ENCODE measurements at places on chromosomes 5 and 9.
A peak's percentile ranks its signal among the peaks of the same experiment; 100 is the strongest.

GRCh38 chr5:131261483-131261882, 2.4 kb upstream of the CDC42SE2 start:
- ATAC-seq = no peak

GRCh38 chr9:116000748-116001329, 152.8 kb upstream of the PAPPA start:
- no peak for ATAC-seq

DNA sequence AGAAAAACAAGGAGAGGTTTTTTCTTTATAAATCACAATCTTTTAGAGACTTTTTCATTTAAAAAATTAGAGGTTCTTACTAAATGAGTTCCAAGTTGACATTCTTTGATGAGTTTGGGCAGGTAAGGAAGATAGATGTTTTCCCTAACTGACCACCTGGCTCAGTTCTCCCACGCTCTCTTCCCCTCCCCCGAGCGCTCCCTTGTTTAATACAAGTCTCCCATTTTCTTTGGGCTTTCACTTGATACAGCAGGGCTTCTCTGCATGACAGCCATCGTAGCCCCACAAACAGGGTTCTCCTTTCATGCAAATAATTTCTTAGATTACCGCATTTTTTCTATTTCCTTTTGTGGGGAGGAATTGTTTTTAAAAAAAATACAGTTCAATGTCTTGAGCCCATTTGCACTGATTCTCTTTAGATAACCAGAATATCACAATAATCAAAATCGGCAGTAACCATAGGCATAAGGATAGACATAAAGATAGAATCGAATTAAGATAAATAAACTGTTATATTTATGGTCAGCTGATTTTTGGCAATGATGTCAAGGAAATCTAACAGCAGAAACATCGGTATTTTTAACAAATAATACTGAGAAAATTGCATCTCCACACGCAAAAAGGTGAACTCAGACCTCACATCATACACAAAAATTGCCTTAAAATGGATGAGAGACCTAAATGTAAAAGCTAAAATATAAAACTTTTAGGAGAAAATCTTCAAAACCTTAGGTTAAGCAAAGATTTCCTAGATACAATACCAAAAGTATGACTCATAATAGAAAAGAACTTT, 325.4 kb downstream of the PIK3R1 start:
- ATAC-seq = no peak

DNA sequence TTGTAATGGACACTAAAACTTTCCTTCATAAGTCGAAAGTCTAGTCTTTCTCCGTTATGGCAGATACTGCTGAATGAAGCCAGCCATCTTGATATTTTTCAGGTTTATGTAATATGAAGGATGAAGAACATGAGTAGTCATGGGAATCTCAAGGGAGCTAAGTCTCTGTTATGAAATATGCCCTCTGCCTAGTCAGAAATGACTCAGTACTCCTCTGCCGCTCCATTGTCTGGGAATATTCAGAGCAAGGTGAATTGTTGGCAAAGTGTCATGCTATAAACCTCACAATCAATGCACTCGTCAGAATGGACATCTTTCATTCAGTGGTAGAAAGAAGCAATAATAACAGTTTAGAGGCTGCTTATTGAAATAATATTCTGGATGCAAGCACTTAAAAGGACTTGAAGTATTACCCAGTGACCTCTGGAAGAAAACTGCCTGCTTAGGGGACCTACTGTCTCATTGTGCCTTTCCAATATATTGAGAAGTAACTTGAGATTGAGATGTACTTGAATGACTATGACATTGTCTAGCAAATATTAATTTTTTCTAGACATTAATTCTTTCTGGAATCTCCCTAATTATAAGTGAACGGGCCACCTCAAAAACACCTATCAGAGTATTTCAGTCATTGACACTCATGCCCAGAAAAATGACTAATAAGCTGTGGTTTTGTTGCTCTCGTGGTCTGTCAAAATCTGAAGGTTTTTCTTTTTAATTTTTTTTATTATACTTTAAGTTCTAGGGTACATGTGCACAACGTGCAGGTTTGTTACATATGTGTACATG, 1011.5 kb upstream of the ACO1 start:
- ATAC-seq = peak; percentile 58

GRCh38 chr9:127779136-127779981, 893 bp upstream of the SH2D3C start:
- peak; percentile 84 for ATAC-seq

DNA sequence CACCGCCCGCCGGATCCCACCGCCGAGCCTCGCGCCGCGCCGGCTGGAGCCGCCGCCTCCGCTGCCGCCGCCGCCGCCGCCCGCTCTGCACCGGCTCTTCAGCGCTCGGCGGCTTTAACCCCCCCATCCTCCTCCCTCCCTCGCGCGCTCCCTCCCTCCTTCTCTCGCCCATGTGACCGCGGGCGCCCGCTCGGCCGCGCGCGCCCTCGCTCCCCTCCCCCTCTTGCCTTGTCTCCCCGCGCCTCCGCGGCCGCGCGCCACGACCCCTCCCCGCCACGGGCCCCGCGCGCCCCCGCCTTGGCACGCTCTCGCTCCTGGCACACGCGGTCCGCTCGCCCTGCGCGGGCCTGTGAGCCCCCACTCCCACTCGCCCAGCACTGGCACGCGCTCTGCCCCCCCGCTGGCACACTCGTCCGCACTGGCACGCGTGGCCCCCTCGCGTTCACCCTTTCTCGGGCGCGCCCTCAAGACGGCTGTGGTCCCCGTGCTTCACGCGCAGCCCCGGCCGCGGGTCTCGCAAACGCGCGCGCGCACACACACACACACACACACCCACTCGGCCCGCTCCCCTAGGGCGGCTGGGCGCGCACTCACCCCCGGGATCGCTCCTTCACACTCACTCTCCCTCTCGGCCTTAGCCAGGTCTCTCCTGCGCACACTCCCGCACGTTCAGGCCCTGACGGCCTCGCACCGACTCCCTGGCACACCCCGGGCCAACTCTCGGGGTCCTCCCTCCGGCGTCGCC, at the start of gene CNTFR:
CNTFR (minus strand) TSS at position 89 of the 745 bp plus-strand sequence. CDS start 20,743 bp downstream, outside the sequence.
- ATAC-seq = peak; percentile 6

DNA sequence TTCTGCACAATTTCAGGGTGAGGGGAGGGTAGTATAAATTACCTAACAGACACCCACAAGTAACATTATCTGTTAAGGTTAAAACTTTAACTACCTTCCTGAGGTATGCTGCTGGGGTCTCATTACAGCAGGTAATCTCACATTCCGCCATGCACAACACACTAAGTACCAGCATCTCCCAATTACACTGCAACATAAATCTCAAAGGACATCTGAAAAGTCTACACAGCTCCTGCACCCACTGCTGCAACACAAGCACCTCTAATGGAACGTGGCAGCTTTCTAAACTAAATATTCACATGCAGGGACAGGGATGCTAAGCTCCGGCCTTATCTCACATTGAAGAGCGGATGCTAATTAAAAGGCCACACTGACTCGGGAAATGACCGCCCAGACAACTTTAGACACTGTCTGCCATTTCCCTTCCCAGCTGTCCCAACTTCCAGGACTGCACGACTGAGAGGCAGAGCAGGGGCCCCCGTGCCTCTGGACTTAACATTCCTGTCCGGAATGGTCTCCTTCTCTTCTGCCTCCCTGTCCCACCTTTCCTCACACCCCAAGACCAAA, 45.9 kb downstream of the PSMB7 start:
- ATAC-seq = no peak

DNA sequence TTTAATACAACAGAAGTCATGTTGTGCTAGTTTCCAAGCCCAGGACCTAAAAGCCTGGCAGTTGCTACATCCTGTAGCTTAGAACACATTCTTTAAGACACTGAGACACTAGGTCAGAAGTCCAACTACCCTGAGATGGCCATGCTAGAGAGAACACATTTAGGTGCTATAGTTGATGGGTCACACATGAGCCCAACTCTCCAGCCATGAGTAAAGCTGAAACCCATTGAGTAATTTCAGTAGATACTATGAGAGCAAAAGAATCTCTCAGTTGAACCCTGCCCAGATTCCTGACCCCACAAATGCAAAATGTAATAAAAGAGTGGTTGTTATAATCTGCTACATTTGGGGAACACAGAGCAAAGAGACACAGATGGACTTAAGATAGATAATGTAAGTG, 164.4 kb downstream of the SEMA5A start:
- no peak for ATAC-seq

- no peak for ATAC-seq
Observed at GRCh38 chr9:96048956-96049831, 173.7 kb downstream of the ERCC6L2 start.

GRCh38 chr5:29614206-29614605, 1579.3 kb upstream of the CDH6 start:
- ATAC-seq = no peak

- ATAC-seq = no peak
Observed at GRCh38 chr9:85258823-85259370, 482.9 kb downstream of the AGTPBP1 start.

DNA sequence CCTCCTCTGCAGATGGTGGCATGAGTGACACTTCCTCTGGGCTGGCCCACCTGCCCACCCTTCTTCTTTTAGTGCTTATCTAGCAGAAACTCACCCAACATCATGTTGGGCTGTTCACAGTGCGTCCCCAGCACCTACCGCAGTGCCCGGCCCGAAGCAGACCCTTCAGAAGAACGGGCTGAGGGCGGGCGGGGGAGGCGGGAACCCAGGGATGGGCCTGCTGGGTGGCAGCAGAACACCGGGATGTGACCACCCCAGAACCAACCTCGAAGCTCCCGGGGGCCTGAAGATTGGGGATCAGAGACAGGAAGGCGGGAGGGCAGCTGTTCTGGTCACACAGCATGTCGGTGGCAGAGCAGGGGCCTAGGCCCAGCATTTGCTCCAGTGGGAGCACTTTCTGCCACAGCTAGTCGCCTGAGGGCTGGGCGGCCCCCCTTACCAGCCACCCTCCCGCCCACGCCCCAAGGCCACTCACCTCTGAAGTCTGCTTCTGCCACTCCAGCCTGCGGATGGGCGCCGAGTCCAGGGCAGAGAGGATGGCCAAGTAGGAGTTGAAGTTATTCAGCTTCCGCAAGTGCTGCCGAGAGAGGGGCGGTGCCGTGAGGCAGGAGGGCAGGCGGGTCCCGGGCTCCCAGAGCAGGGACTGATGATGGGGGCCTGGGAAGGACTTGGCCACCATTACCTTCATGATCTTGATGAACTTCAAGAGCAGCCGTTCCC, 38.7 kb downstream of the PRRT1B start:
- no peak for ATAC-seq

- no peak for ATAC-seq
Observed at GRCh38 chr5:158349987-158350386, 491.0 kb upstream of the CLINT1 start.

DNA sequence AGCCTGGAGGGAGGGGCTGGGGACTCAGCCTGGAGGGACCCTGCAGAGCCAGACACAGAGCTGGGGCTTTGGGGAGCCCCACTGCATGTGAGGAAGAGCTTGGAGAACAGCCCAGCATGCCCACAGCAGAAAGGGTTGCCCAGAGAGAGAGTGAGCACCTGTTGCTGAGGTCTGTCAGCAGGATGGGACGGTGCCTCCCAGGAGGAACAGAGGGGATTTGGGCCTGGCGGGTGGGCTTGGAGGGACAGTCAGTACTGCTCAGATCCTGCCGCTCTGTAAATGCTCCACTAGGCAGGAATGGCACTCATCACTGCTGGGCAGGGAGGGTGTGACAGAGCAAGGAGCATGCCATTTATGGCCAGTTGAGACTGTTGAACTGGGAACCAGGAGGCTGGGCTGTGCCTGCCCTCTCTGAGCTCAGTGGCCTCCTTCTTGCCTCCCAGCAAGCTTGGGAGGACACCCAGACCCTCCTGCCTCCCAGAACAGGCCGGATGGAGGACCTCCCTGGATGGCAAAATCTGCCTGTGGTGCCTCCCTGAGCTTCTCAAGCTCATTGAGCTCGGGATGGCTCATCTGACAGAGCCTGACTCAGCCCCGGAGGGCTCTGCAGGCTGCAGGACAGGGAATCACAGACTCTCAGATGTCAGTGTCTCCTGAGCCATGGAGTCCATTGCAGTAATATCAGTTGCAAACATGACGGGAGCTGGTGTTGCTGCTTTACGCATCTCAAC, 786 bp upstream of the HRCT1 start:
- no peak for ATAC-seq
